ENCODE measurements at places on chromosomes 6 and 20. TPM values are rescaled to one million over a fixed set of nuclear protein-coding genes. Genes with fewer than 3 reads are reported as not detected.
A peak's percentile ranks its signal among the peaks of the same experiment; 100 is the strongest.

SPATS1 gene
- not detected for total RNA-seq

B3GAT2 gene
- total RNA-seq, result not detected

PCNA gene
- total RNA-seq, result 40.0 TPM

TREM2 gene
- total RNA-seq, result not detected

MDFI gene
- total RNA-seq, result not detected

RIN2 gene
- total RNA-seq, result 27.2 TPM

GRIK2 gene
- 0.39 TPM for total RNA-seq

CST4 gene
- total RNA-seq, result not detected

HMGCLL1 gene
- 0.92 TPM for total RNA-seq

CD109 gene
- total RNA-seq, result 3.8 TPM

PAX1 gene
- total RNA-seq, result 0.24 TPM

DNA sequence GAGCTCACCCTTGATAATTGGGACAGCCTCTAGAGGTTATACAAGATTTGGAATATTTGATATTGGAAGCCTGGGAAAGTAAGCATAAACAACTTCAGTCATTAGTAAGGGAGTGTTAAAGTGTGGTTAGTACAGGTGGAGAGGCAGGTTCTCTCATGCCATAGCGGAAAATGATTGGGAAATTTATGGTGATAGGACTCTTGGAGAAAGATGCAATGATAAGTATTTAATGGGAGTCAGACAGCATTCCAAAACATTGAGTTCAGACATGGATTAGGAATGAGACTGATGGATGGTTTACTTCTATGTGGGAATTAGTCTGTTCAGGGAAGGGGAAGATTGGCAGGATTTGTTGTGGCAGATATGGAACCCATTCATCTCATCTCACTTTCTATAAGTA is 152.7 kb downstream of the MCHR2 start:
- no peak for DNase-seq

GRCh38 chr6:148538261-148539190 is 195.9 kb downstream of the SASH1 start:
- DNase-seq, result no peak

GRCh38 chr20:1327241-1327653 is 1.7 kb downstream of the SDCBP2 start:
- DNase-seq, result no peak

GRCh38 chr20:44123874-44124535 is 63.0 kb downstream of the JPH2 start:
- peak; percentile 52 for DNase-seq

DNA sequence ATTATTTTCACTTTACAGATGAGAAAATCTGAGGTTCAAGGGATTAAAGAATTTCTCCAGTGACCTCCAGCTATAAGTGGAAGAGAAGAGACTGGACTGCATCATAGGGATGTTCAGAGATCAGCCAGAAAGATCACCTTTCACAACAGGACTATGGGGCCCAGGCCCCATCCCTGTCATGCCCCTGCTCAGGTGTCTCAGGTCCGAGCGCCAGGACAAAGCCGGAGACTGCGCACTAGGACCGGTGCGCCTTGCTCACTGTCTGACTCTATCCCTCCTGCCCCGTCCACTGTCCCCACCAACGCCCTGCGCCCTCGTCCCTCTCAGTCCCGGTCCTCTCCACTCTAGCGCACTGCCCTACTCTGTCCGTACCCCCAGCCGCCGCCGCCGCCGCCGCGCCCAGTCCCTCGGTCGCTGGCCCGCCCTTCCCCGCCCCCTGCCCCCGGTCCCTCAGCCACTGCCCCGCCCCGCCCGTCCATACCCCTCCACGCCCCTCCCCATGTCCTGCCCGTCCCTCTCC is 521 bp upstream of the RAD21L1 start:
- DNase-seq, result no peak

- DNase-seq, result peak; percentile 62
These were observed 52.8 kb upstream of the BMP6 start for GRCh38 chr6:7673063-7673536.

- no peak for DNase-seq
These were observed 20.4 kb downstream of the DSTN start for GRCh38 chr20:17590245-17590644.

DNA sequence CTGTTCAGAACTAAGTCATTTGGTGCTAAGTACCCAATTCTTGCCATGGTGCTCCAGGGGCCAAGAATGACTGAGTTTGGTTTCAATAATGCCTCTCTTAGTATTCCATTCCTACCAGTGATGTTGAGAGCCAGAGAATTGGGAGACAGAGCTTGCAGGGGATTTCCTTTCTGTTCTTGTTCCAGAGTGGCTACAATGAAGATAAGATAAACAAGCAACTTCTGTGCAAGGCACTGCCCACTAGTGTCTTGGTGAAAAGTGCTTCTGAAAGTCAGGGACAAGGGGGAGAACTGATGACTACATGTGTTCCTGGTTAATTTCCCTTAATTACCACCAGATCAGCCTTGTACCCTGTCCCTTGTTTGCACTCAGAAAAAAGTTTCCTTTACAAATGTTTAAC is 421.6 kb downstream of the BCKDHB start:
- DNase-seq, result no peak

DNA sequence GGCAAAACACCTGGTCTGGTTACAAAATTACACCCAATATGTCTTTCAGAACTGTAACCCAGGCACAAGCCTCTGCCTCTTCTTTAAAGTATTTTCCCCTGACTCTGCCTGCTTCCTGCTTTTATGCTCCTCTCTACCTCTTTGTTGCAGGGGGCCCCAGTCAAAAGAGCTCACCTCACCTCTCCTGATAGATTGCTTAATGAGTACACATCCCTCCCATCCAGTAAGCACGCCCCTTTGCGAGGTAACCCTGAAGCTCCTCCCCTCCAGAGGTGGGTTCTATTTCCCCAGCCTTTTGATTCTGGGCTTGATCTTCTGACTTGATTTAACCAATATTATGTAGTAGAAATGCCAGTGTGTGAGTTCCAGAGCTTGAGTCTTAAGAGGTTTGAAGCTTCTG is 56.6 kb upstream of the EYA2 start:
- DNase-seq, result no peak

DNA sequence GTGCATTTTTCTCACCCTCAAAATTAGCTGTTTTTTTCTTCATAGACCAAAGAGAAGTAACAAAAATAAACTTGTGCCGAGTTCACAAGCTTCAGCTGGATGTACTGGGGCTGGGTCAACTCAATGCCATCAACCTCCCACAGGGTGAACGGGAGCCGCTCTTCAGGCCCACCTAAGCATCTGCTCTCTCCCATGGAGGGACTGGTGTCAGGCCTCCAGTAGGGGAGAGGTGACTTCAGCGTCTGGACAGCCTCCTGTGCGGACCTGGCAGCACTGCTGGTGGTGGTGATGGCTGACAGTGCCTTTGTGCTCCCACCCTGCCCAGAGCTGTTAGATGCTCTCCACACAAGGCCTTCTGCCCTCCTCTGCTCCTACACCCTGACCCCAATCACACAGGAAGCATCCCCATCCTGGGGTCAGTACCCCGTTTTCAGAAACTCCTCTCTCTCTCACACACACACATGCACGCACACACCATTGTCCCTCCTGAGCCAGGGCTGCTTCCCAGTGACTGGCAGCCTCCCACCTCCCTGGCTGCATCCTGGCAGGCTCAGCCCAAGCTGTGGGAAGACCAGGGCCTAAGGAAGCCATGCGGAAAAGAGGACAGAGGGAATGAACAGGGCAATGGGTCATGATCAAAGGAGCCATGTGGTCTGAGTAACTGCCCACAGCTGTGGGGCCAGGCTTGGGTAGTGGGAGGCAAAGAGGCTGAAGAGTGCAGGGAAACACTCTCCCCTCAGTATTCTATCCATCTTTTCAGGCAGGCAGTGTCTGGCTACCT is 17.7 kb downstream of the CST8 start:
- DNase-seq, result no peak

GRCh38 chr6:30889921-30890645 is 5.8 kb downstream of the DDR1 start:
- no peak for DNase-seq

GRCh38 chr6:3381233-3381921 is 75.5 kb downstream of the SLC22A23 start:
- no peak for DNase-seq

GRCh38 chr6:127222418-127222817 is 44.2 kb upstream of the RNF146 start:
- no peak for DNase-seq

- no peak for DNase-seq
These were observed 19.8 kb downstream of the DLL1 start for GRCh38 chr6:170270984-170271593.

- DNase-seq, result no peak
These were observed 645.9 kb downstream of the GRIK2 start for GRCh38 chr6:102039441-102039840.

DNA sequence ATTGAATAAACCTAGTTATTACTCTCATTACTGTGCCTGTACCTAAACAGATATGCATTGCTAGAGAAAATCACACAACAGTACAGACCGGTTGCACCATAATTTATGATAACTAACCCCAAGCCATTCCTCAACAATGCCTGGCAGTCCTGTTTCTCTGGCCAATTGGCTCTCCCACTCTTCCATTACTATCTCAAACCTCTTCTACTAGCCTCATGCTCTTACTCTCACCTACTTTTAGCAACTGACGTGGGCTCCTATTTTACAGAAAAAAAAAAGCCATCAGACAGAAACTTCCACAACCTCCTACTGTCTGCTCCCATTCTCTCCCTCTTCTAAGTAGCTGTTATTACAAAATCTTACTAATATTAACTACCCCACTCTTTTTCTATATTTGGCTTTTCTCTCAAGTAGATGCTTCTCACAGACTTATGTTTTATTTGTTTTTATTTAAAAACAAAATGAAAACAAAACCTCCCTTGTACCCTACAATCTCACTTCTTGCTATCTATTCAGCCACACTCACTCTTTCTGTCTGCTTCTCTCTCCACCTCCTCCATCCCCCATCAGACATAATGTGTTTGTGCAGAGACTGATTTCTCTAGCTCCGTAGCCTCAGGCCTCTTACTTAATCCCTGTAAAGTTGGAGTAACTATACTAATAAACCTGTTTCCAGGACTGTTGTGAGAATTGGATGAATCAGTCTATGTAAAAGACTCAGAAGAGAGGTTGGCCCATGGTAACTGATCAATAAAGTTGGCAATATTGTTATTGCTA is 9.1 kb downstream of the GOPC start:
- DNase-seq, result no peak

DNA sequence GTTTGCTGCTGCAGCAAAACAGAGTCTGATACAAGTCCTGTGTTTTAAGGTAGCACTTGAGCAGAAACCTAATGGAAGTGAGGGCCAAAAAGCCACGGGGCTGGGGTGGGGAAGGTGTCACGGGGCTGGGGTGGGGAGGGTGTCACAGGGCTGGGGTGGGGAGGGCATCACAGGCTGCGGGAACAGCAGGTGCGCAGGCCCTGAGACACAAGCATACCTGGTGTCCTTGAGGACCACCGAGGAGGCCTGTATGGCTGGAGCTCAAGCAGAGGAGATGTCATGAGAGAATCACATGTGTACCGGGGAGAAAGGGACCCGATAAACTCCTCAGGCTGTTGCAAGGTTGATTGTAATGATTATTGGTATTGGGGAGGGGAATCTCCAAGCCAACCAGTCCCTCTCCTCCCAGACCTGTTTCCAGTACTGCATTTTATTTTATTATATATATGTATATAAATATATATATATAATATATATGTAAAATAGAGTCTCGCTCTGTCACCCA is 13.6 kb upstream of the SPO11 start:
- DNase-seq, result no peak

GRCh38 chr6:52351879-52352238 is 10.1 kb upstream of the PAQR8 start:
- DNase-seq, result no peak

DNA sequence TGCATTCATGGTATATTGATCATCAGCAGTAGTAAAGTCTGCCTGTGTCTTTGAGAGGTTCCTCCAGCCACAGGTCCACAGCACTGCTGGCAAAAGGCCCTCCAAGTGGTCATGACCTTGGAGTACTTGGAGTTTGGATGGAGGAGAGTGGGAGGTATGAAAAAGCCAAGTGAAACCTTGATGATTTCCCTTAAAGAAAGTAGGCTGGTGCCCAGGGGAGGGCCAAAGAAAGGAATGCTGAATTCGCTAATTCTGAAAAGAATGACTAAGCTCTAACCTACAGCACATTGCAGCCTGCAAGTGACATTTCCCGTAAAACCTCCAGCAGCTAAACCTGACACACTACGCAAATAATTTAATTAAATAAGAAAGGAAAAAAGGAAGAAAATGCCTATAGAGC is 223.4 kb upstream of the TAB2 start:
- no peak for DNase-seq
